Activated T-cell treated with anti-CD3 and anti-CD28 coated beads, Interleukin-2, amount 50 U/mL, for 72 hours (primary cell): ENCODE measurements at places on chromosomes 5 and 9.

GRCh38 chr5:65462139-65462705 lies 19.5 kb downstream of the ADAMTS6 start:
- no peaks in the 10 kb centered on the region for H3K4me1 ChIP-seq
- DNase-seq: no peak
- no peak overlapping the region for H3K4me3 ChIP-seq
- H3K27ac ChIP-seq: no peak overlapping the region

DNA sequence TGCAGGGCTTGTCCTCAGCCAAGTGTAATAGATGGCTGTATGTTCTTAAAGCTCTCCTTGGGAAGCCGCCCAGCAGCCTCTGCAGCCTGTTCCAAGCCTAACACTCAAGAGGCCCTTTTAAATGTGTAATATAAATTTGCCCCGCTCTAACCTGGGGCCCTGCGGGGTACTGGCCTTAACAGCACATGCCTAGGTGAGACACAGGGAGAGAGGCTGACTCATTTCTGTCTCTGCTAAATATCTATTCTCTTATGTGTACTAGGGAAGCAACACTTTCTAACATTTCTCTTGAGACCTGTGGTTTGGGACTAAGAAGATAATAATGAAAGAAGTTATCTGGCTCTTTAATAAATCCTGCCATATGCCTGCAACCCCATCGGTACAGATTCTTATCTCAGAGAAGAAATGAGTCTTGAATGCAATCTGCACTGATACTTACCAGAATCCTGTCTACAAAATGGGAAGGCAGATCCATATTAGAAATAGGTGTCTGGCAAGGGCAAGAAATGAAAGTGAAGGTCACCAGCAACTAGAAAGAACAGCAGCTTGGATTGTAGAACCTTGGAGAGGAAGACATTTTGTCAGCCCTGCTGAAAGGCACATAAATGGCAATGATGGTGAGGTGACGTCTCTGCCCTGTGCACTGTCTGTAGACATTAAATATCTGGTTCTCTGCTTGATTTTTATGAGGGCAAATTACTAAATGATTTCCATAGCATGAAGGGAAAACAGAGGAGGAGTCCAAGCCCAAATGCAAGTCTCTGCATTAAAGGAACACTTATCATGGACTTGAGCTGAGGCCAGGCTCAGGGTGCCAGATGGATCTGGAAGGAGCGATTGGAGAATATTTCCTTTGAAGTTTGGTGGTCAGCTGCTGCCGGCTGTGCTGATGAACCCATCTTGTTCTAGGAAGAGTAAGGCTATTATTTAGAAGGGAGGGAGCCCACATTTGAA lies 14.5 kb upstream of the TGFBI start:
- no peak for DNase-seq
- peak overlapping the region; percentile 58 for H3K27ac ChIP-seq
- H3K27me3 ChIP-seq: peaks cover 13% of the 10 kb centered on the region
- no peak overlapping the region for H3K4me3 ChIP-seq
- H3K36me3 ChIP-seq: no peaks in the 10 kb centered on the region

- peaks cover 15% of the 10 kb centered on the region for H3K36me3 ChIP-seq
- H3K4me1 ChIP-seq: no peaks in the 10 kb centered on the region
- no peak overlapping the region for H3K27ac ChIP-seq
- DNase-seq: peak; percentile 58
Measured at GRCh38 chr9:114291064-114291474, 31.8 kb upstream of the ORM1 start.

- no peak overlapping the region for H3K4me3 ChIP-seq
- peaks cover 33% of the 10 kb centered on the region for H3K36me3 ChIP-seq
- H3K4me1 ChIP-seq: no peaks in the 10 kb centered on the region
- no peak for DNase-seq
- no peaks in the 10 kb centered on the region for H3K27me3 ChIP-seq
Measured at GRCh38 chr5:32413466-32414263, 30.9 kb downstream of the ZFR start.

DNA sequence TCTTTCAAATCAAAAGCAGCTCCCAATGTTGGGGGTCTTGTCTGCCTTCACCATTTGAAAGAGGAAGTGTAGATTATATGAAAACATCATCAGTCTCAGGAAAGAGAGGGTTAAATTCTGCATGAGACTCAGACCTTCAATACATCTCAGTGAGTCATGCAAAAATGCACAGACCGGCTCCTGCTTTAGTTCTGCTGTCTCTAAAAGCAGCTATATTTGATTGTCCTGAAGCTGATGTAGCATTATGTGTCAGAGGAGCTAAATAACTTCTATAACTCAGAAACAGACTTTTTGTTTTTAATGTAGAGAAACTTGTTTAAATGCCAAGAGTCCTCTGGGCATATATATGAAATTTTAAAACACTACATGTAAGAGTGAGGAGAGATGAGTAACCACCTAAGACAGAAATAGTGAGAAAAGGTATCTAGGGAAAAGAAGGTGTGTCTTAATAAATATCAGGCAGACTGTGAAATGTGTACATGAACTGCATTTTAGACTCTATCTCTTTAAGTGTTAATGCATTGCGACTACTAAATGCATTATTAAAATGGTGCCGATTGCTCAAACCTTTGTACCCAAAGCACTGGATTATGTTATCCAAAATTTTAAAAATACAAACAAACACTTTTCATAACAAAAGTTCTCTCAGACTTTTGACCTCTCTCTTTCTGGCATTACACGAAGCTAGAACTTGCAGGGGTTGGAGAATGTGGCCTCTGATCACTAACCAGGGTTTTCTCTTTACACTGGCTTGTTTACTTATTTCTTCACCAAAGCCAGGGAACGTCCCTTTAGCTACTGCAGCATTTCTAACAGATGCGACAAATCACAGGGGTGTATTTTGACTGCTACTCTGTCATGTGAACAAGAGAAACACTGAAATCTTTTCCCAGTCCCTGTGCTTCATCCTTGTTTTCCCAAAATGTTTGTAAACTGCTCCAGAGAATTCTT lies 302.3 kb downstream of the ARL15 start:
- no peak overlapping the region for H3K4me3 ChIP-seq
- peaks cover 2% of the 10 kb centered on the region for H3K4me1 ChIP-seq
- no peaks in the 10 kb centered on the region for H3K36me3 ChIP-seq
- no peaks in the 10 kb centered on the region for H3K27me3 ChIP-seq
- no peak for DNase-seq

DNA sequence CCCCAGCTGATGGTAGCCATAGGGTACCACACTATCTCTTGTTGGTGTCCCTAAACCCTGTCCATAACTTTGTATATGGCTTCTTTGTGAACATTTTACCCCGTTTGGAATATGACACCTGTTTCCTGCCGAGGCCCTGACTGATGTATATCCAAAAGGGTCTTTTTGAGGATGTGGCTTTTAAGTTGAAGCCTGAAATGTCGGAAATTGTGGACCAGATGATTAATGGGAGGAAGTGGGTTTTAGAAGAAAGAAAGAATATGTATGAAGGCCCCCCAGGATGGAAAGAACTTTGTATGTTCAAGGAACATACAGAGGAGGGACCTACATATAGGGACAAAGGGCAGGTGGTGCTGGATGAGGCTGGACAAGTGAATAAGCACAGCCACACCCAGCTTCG lies 16.7 kb upstream of the TNFSF8 start:
- peaks cover 23% of the 10 kb centered on the region for H3K4me1 ChIP-seq
- no peak for DNase-seq
- no peaks in the 10 kb centered on the region for H3K36me3 ChIP-seq
- no peak overlapping the region for H3K4me3 ChIP-seq
- peaks cover 10% of the 10 kb centered on the region for H3K27me3 ChIP-seq

DNA sequence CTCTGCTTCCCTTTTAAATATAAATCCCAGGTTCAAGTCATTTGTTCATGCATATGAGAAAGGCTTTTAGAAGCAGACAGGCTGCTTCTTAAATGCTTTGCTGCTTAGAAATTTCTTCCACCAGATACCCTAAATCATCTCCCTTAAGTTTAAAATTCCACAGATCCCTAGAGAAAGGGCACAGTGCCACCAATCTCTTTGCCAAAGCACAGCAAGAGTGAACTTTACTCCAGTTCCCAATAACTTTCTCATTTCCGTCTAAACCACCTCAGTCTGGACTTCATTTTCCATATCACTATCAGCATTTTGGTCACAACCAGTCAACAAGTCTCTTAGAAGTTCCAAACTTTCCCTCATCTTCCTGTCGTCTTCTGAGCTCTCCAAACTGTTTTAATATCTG lies 679.8 kb upstream of the FTMT start:
- H3K4me1 ChIP-seq: no peaks in the 10 kb centered on the region
- H3K4me3 ChIP-seq: no peak overlapping the region
- no peaks in the 10 kb centered on the region for H3K27me3 ChIP-seq
- no peak for DNase-seq

- H3K36me3 ChIP-seq: no peaks in the 10 kb centered on the region
- no peak for DNase-seq
- H3K27me3 ChIP-seq: no peaks in the 10 kb centered on the region
- H3K4me1 ChIP-seq: peaks cover 7% of the 10 kb centered on the region
- H3K4me3 ChIP-seq: no peak overlapping the region
Measured at GRCh38 chr5:107466233-107466769, 204.4 kb downstream of the EFNA5 start.

- H3K4me3 ChIP-seq: peak overlapping the region; percentile 92
- H3K36me3 ChIP-seq: peaks cover 19% of the 10 kb centered on the region
- H3K27ac ChIP-seq: peak overlapping the region; percentile 92
- no peak for DNase-seq
- peaks cover 71% of the 10 kb centered on the region for H3K4me1 ChIP-seq
Measured at GRCh38 chr5:132492386-132493125, 2.0 kb upstream of the IRF1 start.

- no peak overlapping the region for H3K4me3 ChIP-seq
- DNase-seq: no peak
- no peaks in the 10 kb centered on the region for H3K36me3 ChIP-seq
- H3K4me1 ChIP-seq: peaks cover 4% of the 10 kb centered on the region
- H3K27ac ChIP-seq: no peak overlapping the region
- no peaks in the 10 kb centered on the region for H3K27me3 ChIP-seq
Measured at GRCh38 chr5:178325679-178326373, 93.2 kb upstream of the PHYKPL start.

DNA sequence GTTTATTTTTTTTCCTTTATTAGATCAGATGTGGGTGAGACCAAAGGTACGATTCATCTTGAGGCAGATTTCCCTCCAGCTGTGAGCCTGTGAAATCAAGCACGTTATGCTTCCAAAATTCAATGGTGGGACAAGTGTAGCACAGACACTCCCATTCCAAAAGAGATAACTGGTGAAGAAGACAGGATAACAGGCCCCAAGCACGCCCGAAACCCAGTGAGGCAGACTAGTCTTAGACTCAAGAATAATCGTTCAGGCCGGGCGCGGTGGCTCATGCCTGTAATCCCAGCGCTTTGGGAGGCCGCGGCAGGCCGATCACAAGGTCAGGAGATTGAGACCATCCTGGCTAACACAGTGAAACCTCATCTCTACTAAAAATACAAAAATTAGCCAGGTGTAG lies 36.8 kb upstream of the COL5A1 start:
- peaks cover 5% of the 10 kb centered on the region for H3K27me3 ChIP-seq
- no peaks in the 10 kb centered on the region for H3K4me1 ChIP-seq
- H3K36me3 ChIP-seq: no peaks in the 10 kb centered on the region

DNA sequence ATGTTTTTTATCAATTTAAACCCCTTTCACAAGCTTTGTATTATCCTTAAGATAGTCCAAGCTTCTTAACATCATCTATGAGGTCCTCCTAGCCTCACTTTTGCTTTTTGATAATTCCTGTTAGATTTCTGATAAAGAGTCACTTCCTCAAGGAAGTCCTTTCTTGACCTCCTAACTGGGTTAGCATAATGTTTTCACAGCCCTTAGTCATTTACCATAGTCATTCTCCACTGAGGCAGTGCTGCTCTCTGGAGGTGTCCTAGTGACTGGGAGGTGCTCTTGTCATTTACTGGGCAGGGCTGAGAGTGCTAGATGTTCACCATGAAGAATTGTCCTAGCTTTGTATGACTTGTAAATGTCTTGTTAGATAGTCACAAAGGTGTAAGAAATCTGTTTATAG lies 26.4 kb downstream of the TNPO1 start:
- no peaks in the 10 kb centered on the region for H3K27me3 ChIP-seq
- no peaks in the 10 kb centered on the region for H3K36me3 ChIP-seq
- no peak overlapping the region for H3K27ac ChIP-seq
- peak; percentile 11 for DNase-seq

- no peaks in the 10 kb centered on the region for H3K27me3 ChIP-seq
- H3K36me3 ChIP-seq: no peaks in the 10 kb centered on the region
- H3K4me3 ChIP-seq: no peak overlapping the region
- DNase-seq: no peak
- no peak overlapping the region for H3K27ac ChIP-seq
Measured at GRCh38 chr5:122374110-122374509, 62.1 kb downstream of the SNCAIP start.

DNA sequence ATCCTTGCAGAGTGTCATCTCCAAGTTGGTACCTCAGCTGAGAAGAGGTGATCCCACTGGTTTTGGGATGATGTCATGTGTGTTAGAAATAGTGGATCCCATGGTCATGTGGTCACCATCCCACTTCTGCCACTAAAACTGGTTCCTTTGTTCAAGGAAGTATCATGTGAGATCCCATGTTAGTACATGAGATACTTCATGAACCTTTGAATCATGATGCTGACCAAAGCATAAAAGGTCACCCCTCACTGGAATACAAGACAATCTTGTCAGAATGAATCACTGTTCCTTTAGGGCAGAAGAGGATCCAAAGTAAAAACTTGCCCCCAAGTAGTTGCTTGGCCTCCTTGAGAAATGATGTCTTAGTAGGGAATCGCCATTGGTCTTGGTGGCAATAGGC lies 150.9 kb upstream of the MOCS2 start:
- H3K27ac ChIP-seq: no peak overlapping the region
- no peaks in the 10 kb centered on the region for H3K36me3 ChIP-seq
- DNase-seq: no peak
- H3K4me3 ChIP-seq: no peak overlapping the region

DNA sequence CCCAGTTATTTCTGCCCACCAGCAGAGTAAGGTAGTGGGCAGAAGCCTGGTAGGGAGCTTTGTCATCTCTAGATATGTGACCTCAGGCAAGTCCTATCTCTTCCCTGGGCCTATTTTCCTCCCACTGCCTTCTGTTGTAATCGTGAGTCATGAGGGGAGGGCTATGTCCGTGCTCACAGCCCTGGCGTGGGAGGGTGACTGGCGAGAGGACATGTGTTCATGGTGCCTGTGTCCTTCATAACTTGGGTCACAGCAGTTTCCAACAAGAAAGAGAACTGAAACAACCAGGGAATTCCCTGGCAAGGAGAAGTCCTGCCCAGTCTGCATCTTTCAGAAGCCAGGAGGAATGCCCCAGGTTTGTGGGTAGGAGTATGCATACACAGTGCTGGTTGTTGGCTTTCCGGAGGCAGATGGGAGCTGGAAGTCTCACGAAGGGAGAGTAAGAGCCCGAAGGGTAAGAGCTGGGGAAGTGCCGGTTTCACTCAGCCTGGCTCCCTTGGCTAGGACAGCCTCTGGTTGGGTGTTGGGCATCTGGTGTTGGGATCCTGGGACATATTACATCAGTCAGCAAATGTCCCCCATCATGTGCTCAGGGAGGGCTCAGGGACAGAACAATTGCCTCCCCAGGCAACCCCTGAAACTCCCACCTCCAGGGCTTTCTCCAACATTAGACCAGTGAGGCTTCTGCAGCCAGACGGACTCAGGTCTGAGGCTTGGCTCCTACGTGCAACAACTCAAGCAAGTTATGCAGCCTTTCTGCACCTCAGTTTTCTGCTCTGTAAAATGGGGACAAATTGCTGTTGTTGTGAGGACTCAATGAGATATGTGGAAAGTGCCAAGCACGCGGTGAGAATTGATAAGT lies 4.3 kb upstream of the TIFAB start:
- H3K4me3 ChIP-seq: no peak overlapping the region
- no peak for DNase-seq
- H3K36me3 ChIP-seq: no peaks in the 10 kb centered on the region
- H3K27me3 ChIP-seq: peaks cover 4% of the 10 kb centered on the region
- H3K4me1 ChIP-seq: peaks cover 4% of the 10 kb centered on the region
